Heart right ventricle (tissue), 16 donors: ENCODE measurements at places on chromosomes 16 and 17. TPM values are rescaled to one million over a fixed set of nuclear protein-coding genes. Genes with fewer than 3 reads are reported as not detected.

- no peak for DNase-seq
Observed at GRCh38 chr17:54426296-54426886, 474.3 kb upstream of the TOM1L1 start.

GRCh38 chr16:89657442-89658220 lies at the start of the genes CHMP1A and SPATA33:
Gene CHMP1A (minus strand): TSS chr16:89657708. CDS start chr16:89657588, 120 bp downstream.
Gene SPATA33 (plus strand): TSS chr16:89657836. CDS start chr16:89657912, 76 bp downstream.
- DNase-seq: peak; percentile 93

PITPNC1 gene
- 6.6 TPM for polyA plus RNA-seq

- no peak for DNase-seq
Observed at GRCh38 chr17:72618001-72618509, 474.4 kb downstream of the SLC39A11 start.
